ENCODE measurements at places on chromosomes 11 and 22.

DNA sequence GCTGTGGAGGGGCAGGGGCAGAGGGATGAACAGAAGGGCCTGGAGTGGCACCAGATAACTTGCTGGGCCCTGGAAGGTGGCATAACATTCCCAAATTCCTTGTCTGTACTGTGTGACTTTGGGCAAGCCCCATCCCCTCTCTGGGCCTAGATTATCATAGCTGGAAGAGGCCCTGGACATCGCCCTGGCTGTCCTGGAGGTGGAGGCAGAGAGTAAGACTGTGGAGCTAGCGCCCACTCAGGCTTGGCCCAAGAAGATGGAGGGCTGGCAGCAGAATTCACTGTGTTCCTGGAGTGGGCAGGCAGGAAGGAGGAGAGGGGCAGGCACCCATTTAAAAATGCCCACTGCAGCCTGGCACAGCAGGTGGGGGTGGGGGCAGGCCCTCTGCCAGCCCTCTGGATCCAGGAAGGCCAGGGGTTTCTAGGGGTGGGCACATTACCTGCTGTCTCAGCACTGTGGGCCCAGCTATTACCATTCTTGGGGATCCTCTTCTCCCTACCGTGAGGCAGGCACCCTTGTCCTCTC lies 22.6 kb downstream of the ARHGEF17 start:
- DNase-seq, result peak; percentile 26

DNA sequence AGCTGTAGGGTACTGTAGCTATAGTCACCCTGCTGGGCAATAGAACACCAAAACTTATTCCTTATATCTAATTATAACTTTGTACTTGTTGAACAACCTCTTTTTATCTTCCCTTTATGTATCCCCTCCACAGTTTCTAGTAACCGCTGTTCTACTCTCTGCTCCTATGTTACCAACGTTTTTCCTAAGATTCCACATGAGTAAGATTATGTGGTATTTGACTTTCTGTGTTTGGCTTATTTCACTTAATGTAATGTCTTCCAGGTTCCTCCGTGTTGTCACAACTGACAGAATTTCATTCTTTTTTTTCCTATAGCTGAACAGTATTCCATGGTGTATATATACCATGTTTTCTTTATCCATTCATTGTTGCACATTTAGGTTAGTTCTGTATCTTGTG lies 258.4 kb downstream of the DYNC2H1 start:
- no peak for DNase-seq

DNA sequence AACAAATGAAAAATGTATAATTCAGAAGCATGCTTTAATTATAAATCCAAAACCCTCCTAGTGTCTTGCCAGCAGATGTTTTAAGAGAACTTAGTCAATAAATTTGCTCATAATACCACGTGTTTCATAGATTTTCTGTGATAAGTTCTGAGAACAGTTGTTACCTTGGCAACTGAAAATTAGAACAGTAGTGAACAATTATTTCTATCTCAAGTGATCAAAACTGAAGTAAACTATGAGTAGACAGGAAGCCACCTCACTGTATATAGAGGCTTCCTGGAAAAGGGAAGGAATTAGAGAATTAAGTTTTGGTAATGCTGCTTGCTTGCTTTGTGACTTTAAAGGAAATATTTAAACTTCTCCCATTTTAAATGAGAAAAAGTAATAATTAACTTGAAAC lies 266.0 kb upstream of the ANO3 start:
- DNase-seq, result no peak

GRCh38 chr11:62706850-62707247 lies 375 bp downstream of the BSCL2 start:
- DNase-seq, result no peak

DNA sequence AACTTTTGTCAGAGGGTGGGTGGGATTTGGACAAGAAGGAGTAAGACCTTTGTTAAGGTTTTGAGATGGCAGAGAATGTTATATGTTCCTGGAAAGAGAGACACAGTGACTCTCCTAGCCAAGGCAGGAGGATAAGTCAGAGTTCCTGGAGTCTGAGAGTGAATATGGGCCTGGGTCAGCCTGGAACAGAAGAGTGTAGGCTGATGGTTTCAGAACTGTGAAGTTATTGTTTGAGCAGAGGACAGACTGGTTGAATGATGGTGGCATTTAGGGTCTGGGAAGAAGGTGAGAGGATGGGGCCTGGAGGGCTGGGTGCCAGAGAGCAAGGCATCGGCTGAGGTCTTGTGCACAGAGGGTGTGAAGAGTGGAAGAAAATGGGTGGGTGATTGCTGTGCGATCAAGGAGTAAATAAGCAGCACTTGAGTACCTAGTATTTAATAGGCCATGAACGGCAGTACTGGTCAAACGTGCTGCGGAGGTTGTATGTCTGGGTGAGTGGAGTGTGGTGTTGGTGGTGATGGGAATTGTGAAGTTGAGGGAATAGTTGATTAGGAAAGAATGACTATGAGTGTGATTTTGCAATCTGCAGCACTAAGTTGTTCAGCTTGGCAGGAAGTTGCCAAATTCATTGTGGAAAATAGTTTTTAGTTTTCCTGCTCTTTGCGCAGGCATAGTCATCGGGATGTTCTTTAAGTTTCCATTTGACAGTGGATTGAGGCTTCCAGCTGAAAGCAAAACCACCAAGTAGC lies 1.8 kb downstream of the PANX1 start:
- DNase-seq, result peak; percentile 94

- DNase-seq, result no peak
These were observed 102.6 kb downstream of the TRIM44 start for GRCh38 chr11:35765211-35765610.

DNA sequence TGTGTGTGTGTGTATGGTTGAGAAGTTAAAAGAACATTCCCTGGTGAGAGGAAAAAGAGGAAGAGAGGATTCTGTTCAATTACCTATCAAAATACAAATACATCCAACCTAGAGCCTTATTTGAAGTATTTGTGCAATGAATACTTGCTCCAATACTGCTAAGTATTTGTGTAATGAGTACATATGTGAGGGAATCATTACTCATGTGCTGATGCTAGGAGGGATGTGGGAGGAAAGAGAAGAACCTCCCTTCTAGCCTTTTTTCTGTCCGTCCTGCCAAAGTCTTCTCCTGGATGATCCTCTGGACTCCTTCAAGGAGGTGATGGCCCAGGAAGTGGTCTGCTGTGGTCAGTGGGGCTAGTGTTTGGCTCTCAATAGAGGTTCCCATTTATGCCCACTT lies 36.0 kb upstream of the ACCSL start:
- DNase-seq, result no peak

- DNase-seq, result peak; percentile 51
These were observed 60.7 kb upstream of the CCDC89 start for GRCh38 chr11:85746670-85747069.

All from inflammatory macrophage treated with lipopolysaccharide for 4 hours (primary cell).